Left ventricle myocardium superior (tissue), 1 donor: ENCODE measurements at places on chromosomes 7 and 10.
A peak's percentile ranks its signal among the peaks of the same experiment; 100 is the strongest.

DNA sequence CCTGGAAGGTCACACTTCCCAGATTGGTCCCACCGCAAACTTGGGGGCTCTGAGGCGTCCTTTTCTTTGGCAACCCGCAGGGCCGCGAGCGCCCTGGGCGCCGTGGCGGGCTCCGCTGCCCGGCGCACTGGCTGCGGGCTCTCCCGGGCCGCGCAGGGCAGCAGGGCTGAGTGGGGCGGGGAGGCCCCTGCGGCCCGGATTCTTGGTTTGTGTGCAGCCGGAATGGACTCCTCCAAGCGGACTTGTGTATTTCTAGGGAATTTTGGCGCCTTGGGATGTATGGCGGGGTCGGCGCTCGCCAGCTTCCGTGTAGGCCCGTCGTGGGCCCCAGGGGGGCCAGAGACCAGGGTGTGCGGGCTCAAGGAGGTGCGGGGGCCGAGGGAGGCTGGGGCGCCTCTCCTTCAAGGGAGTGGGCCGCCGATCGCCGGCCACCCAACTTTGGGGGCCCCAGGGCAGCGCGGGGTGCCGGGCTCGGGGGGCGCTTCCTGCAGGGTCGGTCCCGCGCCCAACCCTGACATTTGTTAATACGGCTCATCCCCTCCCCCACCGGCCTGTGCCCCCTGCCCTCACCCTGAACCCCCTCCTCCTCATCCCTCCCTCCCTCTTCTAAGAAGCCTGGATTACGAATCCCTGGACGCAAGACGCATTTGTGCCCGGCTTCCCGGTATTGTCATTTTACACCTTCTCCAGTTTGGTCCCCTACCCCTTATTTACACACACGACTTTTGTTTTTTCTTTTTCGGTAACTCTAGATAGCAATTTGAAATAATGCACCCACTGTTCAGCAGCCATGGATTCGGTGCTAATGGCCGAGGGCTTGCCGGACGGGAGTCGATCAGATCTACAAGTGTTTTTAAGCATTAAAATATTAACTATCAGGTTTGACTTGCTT lies 2.5 kb downstream of the TCF7L2 start:
- DNase-seq: peak; percentile 42

DNA sequence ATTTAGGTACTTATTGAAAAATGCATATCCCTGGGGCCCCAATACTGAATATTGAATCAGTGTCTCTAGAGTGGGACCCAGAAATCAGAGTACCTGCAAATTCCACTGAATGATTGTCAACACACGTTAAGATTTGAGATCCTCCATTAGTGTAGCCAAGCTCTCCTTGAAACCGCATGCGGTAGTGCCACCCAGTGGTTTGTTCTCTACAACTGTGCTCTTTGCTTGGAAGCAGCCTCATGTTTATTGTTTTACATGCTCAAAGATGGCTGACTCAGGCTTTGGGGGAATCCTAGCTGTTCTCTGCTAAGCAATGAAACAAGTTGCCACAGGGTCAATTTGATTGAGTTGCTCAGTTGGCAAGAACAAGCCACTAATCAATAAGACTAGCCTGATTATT lies 340.2 kb upstream of the CELF2 start:
- peak; percentile 65 for DNase-seq

DNA sequence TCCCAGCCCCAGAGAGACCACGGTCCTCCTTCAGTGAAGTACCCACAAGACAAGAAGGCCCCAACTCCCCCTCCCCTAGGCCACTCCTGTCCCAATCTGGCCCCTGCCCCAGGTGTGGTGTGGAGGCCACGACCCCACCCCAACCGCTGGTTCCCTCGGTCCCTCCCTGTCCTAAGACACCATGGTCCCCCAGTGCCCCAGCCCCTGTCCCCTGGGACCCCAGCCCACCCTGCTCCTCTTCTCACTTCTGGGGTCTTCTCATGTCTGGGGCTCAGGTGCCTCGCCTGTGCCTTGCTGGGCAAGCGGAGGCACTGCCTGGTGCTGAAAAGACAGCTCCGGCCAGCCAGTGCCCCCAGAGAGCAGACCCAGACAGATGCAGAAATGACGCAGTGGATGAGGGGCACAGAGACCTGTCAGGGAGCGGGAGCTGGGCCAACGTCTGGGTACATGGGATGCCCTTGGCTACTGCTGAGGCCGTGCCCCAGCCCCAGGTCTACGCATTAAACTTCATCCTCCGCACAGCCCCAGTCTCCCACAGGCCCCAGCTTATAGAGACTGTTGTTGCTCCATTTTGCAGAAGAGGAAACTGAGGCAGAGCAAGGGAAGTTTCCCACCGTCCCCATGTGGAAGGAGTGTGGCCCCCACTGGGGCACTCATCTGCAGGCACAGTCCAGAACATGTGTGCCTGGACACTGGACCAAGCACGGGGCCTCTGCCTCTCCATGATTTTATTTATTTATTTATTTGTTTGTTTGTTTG lies 14.8 kb downstream of the GRIFIN start:
- no peak for DNase-seq

DNA sequence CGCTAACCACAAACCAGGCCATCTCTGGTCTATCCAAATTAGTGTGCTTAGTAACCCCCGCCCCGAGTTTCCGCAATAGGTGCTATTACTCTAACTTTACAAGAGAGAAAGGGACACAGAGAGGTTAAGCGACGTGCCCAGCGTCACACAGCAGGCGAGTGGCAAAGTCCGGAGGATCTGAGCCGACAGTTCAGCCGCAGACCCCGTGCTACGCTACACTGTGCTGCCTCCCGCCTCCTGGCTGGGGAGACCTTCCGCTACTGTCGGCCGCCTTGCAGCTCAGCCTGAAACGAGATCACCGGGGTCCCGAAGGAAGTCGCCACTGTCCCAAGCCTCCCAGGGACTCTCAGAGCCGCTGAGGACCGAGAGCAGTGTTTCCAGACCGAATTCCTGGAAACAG lies 799 bp downstream of the INTS1 start:
- DNase-seq: peak; percentile 31

- no peak for DNase-seq
These were observed 2.0 kb upstream of the NRAP start for GRCh38 chr10:113665806-113666354.
